ENCODE measurements at places on chromosomes 1 and 21.

- DNase-seq: no peak
Observed at GRCh38 chr21:26691416-26691815, 118.3 kb upstream of the CYYR1 start.

GRCh38 chr1:155598842-155599331 lies 11.1 kb upstream of the MSTO1 start:
- DNase-seq: no peak

DNA sequence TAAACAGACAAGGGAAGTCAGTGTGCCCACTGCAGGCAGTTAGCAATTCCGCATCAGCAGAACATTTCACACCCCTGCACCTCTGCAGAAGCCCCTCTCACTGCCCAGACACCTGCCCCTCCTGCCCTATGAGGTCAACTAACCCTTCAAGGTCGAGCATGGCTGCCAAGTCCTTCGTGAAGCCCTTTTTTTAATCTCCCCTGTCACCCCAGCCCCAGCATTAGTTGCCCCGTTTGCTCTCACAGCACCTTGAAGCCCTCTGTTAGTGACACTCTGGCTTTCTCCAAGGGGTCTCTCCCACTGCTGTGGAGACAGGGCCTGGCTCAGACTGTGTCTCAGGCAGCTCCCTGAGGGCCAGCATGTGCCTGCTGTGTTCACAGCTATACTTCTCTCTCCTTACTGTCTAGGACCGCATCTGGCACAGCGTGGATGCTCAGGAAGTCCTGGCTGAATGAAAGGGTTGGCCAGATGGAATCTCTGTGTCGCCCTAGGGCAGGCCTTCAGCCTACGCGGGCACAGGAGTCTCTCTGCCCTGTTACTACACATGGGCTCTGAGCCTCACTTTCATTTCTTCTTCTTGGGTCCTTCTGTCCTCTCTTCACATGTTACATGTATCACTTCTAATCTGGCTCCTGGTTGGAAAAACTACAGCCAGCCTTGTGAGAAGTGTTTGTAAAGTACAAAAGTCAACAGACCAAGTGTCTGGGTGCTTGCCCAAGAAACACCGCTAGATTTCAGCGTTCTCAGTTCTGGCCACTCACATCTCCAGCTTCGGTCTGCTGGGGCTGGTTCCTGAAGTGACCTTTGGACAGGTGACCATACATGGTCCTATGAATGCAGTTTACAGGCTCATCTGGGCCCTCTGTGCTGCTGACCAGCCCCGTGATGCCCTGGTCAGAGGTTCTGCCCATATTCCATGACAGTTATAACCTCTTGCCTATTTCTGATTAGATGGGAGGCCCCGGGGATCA lies 19.7 kb downstream of the SLC2A1 start:
- DNase-seq: no peak

DNA sequence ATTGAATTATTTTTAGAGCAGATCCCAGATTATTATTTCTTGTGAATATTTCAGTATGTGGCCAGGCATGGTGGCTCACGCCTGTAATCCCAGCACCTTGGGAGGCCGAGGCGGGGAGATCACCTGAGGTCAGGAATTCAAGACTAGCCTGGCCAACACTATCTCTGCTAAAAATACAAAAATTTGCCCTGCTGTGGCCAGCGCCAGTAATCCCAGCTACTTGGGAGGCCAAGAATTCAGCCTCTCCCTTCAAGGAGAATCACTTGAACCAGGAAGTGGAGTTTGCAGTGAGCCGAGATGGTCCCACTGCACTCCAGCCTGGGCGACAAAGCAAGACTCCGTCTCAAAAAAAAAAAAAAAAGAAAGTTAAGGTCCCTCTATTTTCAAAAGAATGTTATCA lies 4.3 kb downstream of the OSBPL9 start:
- DNase-seq: no peak

DNA sequence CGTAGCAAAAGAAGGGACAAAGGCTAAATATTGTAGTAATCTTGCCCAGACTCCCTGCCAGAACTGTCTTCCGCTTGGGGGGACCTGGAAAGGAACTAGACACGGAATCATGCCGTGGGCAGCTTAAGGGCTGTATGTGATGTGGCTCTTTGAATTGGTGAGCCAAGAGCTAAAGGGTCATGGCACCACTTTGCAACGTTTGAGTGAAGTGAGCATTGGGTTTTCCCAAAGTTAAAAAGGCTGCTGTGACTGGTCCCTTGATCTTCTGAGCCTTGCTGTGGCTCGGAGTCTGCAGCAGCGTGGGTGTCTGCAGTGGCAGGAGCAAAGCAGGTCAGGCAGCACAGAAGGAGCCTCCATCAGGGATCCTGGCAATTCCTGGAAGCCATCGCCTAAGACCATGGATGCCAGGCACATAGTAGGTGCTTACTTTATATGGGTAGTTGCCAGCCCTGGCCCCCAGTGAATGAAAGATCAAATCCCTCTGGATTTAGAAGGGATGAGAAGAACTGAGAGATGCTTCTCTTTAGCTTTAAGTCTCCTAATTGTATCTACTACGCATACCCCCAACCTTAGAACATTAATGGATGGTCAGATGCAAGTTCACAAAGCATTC lies 1.8 kb downstream of the SMYD2 start:
- no peak for DNase-seq

DNA sequence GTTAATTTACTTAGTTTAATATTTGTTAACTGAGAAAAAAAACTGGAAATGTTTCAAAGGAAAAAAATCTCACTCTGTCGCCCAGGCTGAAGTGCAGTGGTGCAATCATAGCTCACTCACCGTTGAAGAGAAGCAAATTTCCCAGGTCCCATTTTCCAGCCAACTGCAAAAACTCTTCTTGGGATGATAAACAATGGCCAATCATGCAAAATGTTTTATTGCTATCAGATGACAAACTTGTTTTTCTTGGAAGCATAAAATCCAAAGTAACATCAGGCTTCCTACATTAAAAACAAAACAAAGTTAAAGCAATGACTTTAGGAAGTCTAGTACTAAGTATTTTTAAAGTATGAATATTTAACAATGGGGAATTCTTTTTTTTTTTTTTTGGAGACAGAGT lies 84.9 kb downstream of the LYST start:
- DNase-seq: no peak

GRCh38 chr1:46452931-46453325 lies 36.7 kb upstream of the DMBX1 start:
- DNase-seq: no peak

DNA sequence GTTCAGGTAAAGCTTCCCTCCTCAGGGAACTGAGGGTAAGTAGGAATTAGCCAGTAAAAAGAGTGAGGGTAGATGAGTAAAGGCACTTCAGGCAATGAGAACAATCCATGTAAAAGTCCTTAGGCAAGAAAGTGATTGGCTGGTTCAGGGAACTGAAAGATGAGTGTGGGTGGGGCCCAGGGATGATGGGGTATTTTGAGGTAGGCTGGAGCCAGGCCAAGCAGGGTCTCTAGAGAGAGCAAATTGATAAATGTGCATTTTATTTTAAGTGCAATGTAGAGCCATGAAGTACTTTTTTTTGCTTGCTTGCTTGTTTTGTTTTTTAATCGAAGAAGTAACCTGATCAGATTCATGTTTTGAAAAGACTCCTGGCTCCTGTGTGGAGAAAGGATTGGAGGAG lies 26.5 kb downstream of the OSBPL9 start:
- DNase-seq: no peak

- no peak for DNase-seq
Observed at GRCh38 chr1:59292562-59292961, 4.3 kb upstream of the FGGY start.

DNA sequence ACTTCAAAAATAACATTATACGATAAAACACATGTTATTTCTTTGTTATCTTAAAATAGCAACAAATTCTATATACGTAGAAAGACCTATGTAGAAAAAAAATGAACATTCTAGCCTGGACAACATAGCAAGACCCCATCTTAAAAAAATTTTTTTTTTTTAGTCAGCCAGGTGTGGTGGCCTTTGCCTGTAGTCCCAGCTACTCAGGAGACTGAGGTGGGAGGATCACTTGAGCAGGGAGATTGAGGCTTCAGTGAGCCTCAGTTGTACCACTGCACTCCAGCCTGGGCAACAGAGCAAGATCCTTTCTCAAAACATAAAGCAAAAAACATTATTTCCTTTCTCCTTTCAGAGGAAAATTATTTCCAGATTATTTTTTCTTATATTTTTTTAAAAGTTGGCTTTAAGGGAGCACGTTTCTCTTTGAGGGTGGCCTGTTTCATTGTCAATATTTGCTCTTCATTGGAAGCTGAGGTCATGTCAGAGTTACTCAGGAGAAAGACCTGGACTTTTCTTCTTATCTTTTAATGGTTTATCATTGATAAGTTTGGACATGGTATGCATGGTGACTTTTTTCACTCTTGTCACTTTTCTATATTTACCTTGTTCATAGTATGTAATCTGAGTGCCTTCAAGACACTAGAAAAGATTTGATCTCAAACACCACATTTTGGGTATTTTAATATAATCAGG lies 32.0 kb downstream of the NFIA start:
- DNase-seq: no peak

GRCh38 chr1:33086384-33086850 lies 5.5 kb downstream of the AZIN2 start:
- no peak for DNase-seq

DNA sequence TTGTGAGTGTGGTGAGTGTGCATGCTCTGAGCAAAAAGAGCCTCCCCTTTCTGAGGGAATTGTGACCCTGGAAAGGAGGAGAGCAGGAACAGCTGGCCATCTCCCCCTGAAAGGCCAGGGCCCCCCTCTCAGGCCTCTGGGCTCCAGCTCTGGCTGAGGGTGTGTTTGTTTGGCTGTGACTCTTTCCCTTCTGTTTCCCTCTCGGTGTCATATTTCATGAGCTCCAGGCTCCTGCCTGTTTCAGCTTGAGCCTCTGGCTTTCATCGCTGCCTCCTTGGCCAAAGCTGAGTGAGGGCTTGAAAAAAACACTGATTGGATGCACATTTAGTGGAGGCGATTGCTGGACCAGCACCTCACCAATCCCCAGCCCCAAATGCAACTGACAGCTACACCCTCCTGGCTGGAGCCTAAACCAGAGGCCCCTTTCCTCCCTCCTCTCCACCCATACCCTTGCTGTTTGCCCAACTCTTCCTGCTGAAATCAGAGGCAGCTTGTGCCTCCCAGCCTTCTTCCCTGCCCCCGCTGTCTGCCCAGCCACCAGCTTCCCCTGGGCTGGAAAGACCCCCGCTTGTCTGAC lies 64.1 kb downstream of the DDR2 start:
- no peak for DNase-seq

DNA sequence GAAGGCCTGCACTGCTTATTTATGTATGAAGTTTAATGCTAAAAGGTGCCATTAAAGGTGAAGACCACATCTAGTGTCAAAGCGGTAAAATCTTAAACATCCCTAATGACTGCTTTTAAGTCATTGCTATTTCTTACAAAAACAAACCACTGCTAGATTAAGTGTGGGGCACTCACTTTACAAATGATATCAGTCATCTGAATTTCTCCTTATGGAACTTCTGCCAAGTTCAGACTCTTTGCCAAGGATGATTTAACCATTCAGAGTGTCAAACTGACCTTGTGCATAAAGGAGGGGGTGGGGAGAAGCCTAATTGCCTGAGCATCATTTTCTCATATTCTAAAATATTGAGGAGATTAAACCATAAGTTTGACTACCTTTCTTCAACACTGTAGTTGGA lies 271.5 kb downstream of the TGFB2 start:
- DNase-seq: no peak

GRCh38 chr1:112504661-112505399 lies 3.9 kb upstream of the WNT2B start:
- no peak for DNase-seq

- no peak for DNase-seq
Observed at GRCh38 chr1:222384531-222384930, 163.4 kb downstream of the HHIPL2 start.

- DNase-seq: no peak
Observed at GRCh38 chr21:17590430-17590829, 22.3 kb downstream of the BTG3 start.

DNA sequence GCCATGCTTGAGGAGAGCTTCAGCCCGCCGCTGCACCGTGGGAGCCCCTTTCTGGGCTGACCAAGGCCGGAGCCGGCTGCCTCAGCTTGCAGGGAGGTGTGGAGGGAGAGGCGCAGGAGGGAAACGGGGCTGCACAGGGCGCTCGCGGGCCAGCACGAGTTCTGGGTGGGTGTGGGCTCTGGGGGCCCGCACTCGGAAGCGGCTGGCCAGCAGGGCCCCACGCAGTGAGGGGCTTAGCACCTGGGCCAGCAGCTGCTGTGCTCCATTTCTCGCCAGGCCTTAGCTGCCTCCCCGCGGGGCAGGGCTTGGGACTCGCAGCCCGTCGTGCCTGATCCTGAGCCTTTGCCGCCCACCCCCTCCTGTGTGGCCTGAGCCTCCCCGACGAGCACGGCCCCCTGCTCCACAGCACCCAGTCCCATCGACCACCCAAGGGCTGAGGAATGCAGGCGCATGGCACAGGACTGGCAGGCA lies 1554.0 kb downstream of the KCNT2 start:
- DNase-seq: no peak

DNA sequence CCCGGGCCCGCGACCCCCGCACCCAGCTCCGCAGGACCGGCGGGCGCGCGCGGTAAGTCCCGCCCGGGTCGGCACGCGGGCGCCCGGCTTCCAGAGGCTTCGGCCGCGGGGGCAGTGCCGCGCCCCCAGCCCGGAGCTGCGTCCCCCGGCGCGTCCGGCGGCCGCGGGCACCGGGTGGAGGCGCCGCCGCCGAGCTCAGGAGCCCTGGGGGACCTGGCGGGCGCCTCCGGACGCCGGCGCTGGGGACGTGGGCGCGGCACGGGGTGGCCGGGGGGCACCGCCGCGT lies 227 bp downstream of the NBL1 start:
- no peak for DNase-seq

- no peak for DNase-seq
Observed at GRCh38 chr1:18633422-18634155, 2.9 kb downstream of the PAX7 start.

- DNase-seq: no peak
Observed at GRCh38 chr1:237580726-237581125, 310.0 kb downstream of the ZP4 start.

GRCh38 chr1:168755800-168756418 lies 26.9 kb upstream of the DPT start:
- DNase-seq: no peak

GRCh38 chr1:185598332-185598731 lies 135.9 kb upstream of the HMCN1 start:
- DNase-seq: no peak

DNA sequence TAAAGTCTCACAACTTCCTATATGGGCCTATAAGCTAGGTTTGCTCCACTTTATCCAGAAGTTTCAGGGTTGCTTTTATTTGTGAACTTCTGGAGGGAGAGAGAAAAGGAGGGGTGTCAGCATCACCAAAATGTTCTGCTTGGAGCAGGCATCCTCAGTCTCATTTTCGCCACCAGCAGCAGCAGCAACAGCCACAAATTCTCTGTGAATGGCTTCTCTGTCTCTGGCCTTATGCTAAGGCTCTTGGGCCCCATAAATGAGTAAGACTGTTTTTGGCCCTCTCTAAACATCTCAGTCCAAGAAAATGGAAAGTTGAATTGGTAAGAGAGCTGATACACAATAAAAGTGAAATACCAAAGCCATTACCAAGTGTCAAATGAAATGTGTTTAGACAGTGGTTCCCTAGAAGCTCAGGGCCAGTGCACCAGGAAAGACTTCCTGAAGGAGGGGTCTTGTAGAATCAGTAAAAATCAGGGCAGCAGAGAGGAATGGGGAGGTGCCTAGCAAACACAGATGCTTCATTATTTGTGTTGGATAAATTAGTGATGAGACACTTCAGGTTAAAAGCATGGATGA lies 53.0 kb upstream of the SPATA6 start:
- DNase-seq: no peak
